ENCODE measurements at places on chromosomes 12 and 14. TPM values are rescaled to one million over a fixed set of nuclear protein-coding genes. Genes with fewer than 3 reads are reported as not detected.

SLC22A17 gene
- polyA plus RNA-seq = 56.2 TPM

KIF26A gene
- polyA plus RNA-seq = 8.6 TPM

STK38L gene
- 30.7 TPM for polyA plus RNA-seq

SLC10A1 gene
- 0.14 TPM for polyA plus RNA-seq

SLC17A8 gene
- polyA plus RNA-seq = 0.19 TPM

RHEBL1 gene
- polyA plus RNA-seq = 2.2 TPM

KCNJ8 gene
- polyA plus RNA-seq = 15.6 TPM

KRT3 gene
- not detected for polyA plus RNA-seq

WDHD1 gene
- polyA plus RNA-seq = 19.9 TPM

PMEL gene
- 4.2 TPM for polyA plus RNA-seq

SETD1B gene
- polyA plus RNA-seq = 12.2 TPM

DNA sequence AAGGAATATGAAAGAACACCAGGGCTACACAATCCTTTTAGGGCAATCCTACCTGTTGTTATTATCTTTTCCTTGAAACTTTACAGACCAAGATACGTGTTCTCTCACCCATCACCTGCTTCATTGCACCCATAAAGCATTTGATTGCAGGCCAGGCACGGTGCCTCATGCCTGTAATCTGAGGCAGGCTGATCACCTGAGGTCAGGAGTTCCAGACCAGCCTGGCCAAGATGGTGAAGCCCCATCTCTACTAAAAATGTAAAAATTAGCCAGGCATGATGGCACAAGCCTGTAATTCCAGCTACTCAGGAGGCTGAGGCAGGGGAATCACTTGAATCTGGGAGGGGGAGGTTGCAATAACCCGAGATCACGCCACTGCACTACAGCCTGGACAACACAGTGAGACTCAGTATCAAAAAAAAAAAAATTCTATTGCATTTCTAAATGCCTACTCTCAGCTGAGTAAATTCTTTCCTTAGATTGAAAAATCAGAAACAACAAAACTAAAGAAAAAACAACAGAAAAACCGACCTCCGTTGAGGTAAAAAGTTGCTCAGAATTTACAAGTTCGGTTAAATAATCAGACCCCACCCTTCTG lies 183.7 kb upstream of the TMEM132C start:
- no peak for DNase-seq

DNA sequence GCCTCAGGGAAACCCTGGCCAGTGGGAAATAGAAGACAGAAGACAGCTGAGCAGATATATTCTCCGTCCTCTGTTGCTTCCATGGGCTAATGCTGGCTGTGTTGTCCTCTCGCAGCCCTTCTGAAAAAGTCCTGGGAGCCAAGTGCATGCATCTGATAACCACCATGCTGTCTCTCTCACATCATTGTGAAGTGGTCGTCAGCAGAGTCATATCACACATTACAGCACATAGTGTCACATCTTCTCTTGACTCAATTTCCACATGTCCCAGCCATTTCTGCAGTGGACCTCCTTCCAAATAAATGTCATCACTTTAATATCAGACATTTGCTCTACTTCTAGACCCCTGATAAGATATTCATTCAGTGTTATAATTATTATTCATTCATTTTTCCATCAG lies 3.8 kb downstream of the TAS2R20 start:
- DNase-seq = no peak

DNA sequence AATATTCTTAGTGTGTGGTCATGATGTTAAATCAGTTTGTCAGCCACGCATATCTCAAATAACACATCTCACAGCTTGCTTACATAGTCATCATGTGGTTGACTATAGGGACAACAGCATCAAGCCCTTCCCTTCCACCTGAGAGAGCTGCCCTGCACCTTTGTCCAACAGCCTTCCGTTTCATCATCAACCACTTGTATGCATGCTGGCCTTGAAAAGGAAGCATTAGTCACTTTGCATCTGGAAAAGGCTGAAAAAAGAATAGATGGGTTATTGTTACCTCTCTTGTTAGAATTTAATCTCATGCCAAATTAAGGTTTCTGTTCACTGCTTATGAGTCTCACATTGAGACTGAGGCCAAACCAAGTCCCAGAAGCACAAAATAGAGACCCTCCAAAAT lies 1586.5 kb upstream of the SEL1L start:
- no peak for DNase-seq

- no peak for DNase-seq
These were observed 188.4 kb upstream of the NAV3 start for GRCh38 chr12:77642246-77642645.

DNA sequence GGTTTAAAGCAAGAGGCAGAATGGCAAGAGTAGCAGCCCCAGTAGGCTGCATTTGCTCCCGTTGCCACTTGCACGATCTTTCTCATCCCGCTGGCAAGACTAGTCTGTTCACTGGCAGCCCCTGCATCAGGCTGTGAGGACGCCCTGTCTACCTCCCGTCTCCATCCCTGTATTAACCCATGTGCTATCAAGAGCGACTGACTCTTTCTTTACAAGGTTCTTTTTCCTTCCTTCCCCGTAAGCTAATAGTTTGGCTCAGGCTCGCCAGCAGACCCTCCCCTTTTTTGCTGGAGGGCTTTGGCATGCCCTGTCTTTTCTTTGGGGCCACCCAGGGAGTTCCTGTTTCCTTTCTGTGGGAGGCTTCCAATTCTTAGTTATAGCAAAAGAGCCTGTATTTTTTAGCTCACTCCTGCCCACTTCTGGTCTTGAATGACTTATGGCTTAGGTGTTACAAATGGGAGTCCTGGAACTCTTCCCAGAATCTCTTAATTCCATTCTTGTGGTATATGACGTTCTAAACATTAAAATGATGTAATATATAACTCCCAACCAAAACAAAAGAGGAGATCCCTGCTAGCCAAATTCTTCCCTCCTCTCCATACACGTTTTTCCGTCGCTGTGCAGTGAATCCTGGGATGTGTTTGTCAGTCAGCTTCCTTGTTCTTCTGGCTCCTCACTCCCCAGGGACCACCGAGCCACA lies 149.0 kb downstream of the PRKCH start:
- peak; percentile 40 for DNase-seq

GRCh38 chr12:115972241-115972640 lies 305.3 kb downstream of the MED13L start:
- DNase-seq = no peak

- DNase-seq = no peak
These were observed 89.9 kb downstream of the TBX5 start for GRCh38 chr12:114316076-114316475.

- DNase-seq = no peak
These were observed 109.0 kb upstream of the SLC35F4 start for GRCh38 chr14:57974896-57975295.

- DNase-seq = no peak
These were observed 24.3 kb downstream of the NCOR2 start for GRCh38 chr12:124543052-124543589.

DNA sequence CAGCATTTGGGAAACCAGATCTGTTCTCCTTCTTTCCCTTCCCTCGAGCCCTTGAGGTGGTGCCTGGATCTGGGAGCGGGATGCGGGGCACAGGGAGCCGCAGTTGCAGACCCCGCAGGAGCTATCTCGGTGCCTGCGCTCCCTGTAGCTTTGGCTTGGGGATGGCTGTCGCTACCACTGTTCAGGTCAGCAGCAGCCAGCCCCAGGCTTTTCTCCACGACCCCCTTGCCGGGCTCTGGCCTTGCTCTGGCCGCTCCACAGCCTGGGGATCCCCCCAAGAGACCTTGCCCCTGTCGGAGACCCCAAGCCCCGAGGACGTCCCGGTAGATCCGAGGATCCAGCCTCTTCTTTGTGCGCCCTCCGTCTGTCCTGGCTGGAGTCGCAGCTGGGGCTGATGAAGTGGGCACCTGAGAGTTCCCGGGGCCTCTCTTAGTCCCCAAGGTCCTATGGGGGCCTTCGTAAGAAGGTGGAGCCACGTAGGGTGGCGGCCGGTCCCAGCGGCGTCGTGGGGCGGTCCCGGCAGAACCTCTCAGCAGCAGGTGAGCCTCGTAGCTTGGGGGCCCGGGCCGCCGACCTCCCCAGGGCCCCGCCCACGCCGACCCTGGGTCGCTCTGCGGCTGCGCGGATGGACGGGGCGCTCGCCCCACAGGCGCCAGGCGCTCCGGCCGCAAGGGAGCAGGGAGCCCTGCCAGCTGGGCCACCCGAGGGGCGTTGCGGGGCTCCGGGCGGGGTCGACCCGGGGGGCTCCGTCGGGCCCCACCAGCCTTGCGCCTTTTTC lies 1.3 kb downstream of the DDN start:
- DNase-seq = no peak

DNA sequence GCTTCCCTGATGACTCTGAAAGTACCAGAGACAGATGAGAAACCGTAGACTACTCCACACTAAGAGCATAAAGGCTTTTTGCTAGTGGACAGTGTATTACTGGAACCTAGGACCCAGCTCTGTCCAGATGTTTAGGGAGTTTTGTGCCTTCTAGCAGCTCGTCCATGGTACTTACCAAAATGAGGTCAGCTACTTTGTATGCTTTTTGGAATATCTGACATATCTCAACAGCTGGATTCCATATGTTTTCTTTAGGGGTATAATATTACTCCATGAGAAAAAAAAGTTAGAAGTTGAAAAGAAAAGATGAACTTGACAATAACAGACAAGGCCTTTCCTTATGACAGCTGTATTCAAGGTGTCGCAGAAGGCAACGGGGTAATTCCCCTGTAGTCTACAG lies 32.1 kb upstream of the FRMD6 start:
- DNase-seq = no peak

DNA sequence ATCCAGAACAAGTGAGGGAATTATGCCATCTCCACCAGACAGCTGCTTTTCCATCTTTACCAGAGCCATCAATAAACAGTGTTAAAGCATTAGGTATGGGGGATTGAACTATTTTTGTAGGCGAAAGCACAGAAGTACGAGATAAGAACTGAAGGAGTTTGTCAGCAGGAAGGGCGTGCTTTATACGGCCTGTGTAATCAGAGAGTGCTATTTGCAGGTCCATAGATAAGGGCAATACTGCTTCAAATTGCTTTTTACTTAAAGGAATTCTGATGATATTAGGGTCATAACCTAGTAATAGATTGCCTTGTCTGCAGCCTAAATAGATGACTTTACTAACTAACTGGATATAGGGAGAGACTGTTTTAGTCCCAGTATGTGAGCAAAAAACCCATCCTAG lies 20.3 kb upstream of the CLEC4E start:
- no peak for DNase-seq

- no peak for DNase-seq
These were observed 11.1 kb upstream of the SIVA1 start for GRCh38 chr14:104741803-104742251.

GRCh38 chr14:71209888-71210287 lies 302.6 kb downstream of the PCNX1 start:
- DNase-seq = no peak

DNA sequence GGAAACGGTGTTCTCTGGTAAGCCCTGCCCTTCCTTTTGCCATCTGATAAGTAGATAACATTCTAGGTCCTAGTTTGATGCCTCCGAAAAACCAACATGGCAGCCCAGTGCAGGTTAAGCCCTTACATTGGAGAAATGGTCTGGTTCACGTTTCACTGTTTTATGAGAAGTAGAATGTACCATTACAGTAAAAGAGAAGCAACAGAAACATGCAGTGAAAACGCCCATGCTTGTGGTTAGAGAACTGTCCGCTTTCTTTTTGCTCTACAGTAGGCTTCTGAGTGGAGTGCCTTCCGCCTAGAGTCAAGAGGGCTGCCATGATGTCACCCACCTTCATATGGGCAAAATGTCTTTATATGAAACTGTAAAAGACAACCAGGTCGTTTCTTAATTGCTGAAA lies 190.4 kb upstream of the BCL2L14 start:
- DNase-seq = no peak

GRCh38 chr12:138898-139534 lies 72.4 kb downstream of the IQSEC3 start:
- no peak for DNase-seq

- no peak for DNase-seq
These were observed 13.8 kb downstream of the PRICKLE1 start for GRCh38 chr12:42575717-42576116.

DNA sequence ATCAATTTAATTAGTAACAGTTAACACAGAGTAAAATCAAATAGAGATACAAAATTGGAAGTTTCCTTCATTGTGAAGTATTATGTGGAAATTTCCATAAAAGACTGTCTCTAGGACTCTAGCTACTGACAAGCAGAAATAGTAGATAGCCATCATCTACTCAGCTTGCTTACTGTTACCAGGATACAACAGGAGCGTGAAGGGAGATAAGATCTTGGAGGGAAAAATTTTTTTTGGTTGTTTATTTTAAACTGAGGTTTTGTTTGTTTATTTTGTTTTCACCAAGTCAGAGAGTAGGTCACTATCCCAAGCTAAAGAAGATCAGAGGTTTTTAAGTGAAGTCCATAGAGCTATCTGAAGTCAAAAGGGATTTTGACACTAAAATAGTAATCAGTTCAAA lies 861.3 kb upstream of the MGAT4C start:
- DNase-seq = no peak

GRCh38 chr12:50110762-50111351 lies 1.2 kb upstream of the COX14 start:
- DNase-seq = peak; percentile 83

DNA sequence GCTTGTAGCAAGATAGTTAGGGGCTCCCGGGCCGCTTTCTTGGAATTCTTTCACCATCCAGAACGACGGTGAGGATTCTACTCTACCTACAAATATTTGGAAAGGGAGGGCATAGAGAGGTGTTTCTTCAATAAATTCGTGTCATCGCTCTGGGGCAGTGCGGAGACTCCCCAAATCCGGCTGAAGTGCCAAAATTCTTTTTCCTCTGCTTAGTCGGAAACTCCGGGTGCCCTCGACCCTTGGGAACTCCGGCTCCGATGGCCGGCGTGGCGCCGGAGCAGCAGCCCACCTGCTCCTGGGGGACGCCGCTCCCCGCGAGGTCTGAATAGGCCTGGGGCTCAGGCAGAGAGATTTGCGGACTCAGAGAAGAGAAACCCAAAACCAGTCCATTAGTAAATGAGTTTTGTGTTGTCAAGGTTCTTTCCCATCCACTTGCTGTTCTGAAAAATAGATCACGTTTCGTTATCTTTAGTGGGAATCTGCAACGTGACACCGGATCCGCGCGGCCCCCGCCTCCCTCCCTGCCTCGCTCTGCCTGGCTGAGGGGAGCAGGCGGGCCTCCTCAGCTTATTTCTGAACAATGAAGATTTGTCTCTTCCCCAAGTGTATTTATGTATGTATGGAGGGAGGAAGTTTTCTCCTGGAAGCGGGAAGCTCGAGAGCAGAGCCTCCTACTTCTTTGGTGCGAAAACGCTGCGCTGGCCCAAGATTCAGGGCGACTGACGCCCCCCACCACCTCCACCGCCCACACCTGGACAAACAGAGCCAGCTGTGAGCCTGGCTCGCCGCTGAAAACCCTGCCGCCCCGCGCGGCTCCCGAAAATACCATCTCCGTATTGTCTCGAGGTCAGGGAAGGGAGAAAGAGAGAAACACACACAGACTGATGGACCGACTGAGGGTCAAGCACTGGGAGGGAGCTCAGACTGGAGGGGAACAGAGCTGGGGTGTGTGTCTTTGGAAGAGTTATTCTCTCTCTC lies 3.7 kb upstream of the SIX1 start:
- DNase-seq = no peak

GRCh38 chr14:73888460-73888725 lies 1.7 kb downstream of the ZNF410 start:
- no peak for DNase-seq
